ENCODE measurements at places on chromosomes 6 and 20. TPM values are rescaled to one million over a fixed set of nuclear protein-coding genes. Genes with fewer than 3 reads are reported as not detected.

DNA sequence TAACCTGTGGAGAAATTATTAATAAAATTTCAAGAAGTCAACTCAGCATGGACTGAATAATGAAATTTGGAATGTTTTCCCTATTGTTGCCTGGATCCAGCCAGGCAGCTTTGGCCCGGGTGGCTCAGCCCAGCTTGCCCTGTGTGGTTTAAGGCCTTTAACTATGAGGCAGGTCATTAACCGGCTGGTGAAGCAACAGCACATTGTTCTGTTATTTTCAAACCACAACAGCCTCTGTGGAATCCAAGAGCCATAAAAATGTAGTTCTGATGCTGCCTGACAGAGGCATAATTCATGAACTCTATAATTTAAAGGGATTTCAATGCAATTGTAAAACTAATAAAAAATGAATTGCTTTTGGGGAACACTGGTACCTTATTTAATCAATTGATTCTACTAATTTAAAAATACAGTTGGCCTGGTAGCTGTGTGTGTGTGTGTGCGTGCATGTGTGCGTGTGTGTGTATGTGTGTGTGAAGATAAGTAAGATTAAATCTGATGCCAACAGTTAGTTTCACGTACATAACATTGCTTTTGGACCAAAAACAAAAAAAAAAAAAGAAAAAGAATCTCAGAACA lies 117.7 kb downstream of the RPS12 start:
- no peak for DNase-seq

DNA sequence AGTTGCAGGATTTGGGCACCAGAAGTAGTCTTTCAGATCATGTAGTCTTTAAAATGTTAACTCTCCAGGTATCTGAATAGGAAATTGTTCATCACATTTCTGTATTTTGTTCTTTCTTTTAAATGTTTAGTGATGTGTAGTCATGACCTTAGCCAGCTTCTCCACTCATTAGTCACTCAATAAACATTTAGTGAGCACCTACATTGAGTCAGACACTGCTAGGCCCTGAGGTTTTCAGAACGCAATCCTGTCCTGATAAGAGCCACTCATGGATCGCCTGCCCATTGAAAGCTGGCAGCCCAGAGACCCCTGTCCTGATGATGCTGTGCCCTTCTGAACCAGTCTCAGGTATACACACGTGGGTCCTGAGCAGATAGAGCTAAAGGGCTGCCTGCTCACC lies 163.4 kb upstream of the HEY2 start:
- DNase-seq, result no peak

HLA-DMB gene
- 19.2 TPM for total RNA-seq

- peak; percentile 81 for DNase-seq
Observed at GRCh38 chr6:27839626-27840475, 72.3 kb downstream of the OR2B2 start.
